Posterior vena cava (tissue), 2 donors: ENCODE measurements at places on chromosomes 13 and 19. TPM values are rescaled to one million over a fixed set of nuclear protein-coding genes. Genes with fewer than 3 reads are reported as not detected.

DEDD2 gene
- total RNA-seq = 13.0 TPM

GPR12 gene
- total RNA-seq = 0.09 TPM

ZNF486 gene
- 3.9 TPM for total RNA-seq

IGFL2 gene
- total RNA-seq = 0.38 TPM

DNA sequence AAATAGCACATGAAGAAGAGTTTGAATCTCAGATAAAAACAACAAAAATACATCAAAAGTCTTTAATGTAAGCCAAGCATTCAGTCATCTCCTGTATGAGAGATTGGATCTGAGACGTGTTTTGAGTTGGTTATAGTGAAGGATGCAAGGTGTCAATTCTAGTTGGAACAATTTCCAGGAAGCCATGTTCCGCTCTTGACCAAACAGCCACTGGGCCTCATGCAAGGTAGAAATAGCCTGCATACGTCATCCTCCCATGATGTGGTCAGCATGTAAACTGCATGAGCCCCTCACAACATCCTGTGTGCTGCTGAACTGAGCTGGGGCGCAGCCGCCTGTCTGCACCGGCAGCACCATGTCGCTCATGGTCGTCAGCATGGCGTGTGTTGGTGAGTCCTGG is at the start of gene KIR3DL3:
Gene KIR3DL3, plus strand, starts transcription at position 301 of the 400 bp plus-strand sequence. Its CDS starts 55 bp downstream, at position 356.
- DNase-seq = no peak

GRCh38 chr19:5001615-5002014 is 32.7 kb downstream of the KDM4B start:
- no peak for DNase-seq

- no peak for DNase-seq
These were observed 126.1 kb downstream of the FGF9 start for GRCh38 chr13:21796775-21797514.

DNA sequence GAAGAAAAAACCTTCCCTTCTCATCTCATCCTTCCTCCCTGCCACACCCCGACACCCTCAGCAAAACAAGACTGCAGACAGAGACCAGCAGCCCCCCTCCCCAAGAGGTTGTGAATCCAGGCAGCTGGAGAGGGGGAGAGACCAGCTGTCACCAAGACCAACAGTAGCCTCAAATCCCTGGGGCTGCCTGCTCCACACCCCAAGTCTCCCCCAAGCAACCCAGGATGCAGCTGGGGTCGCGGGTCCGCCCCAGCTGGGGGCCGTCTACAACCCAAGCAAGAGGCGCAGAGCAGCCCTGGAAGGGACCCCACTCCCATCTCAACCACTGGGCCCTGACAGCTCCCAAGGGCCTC is 7.1 kb downstream of the KLF16 start:
- no peak for DNase-seq

DNA sequence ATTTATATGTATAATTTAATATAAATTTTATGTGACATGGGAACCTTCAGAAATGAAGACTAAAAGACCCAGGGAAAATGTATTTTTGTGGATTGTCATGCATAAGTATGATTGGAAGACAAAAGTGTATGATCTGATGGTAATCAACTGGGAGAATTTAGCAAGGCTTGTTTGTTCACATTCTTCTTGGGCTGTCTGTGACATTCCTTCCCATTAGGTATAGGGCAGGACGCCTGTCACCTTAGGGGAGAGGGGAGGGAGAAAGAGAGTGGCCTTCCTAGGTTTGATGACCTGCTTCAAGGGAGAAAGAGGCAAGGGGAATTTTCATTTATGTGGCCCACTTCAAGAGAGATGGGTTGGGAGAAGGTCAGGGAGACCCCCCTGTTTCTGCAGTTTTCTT is 22.4 kb downstream of the PIBF1 start:
- DNase-seq = no peak

DNA sequence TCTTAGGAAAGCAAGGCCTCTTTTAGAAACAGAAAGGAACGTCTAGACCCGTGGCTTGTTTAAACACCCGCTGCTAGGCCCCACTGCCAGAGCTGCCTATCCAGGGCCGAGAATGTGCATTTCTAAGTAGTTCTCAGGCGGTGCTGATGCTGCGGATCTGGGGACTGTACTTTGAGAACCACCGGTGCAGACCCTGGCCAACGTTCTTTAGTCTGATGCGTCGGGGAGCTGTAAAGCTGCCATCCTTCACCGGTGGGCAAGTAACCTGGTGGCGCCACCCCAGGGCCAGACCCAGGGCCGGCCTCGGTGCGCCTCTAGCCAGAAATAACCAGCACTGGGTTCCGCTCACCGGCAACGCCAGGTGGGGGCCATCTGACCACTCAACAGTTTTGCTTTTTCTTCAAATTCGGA is 47.1 kb downstream of the TGDS start:
- peak; percentile 84 for DNase-seq
